ENCODE measurements at places on chromosomes 11 and 22.

- no peak for DNase-seq
Measured at GRCh38 chr11:83725269-83725560, 439.0 kb upstream of the CCDC90B start.

GRCh38 chr11:113198972-113199661, 115.3 kb upstream of the TTC12 start:
- no peak for DNase-seq

GRCh38 chr22:30396871-30397655, at the start of gene SEC14L2:
TSS of gene SEC14L2 (plus strand) at chr22:30397018. CDS start at chr22:30397117, 99 bp downstream.
- peak; percentile 83 for DNase-seq

DNA sequence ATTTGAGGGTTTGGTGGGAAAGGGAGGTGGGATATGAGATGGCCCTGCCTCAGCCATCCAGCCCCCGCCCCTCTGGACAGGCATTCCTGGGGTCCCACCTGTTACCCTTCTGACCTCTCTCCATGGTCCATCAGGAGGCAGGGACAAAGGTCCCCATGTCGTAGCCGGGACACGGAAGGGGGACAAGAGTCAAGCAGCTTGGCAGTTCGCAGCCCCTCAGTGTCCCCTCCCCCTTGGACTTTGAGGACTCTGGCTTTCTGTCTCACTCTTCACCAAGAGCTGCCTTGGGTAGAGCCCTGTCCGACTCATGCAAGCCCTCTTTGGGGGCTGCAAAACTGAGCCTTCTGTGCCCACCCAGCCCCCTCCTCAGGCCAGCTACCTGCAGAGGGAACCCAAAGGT, 30.2 kb downstream of the TRIM29 start:
- no peak for DNase-seq

DNA sequence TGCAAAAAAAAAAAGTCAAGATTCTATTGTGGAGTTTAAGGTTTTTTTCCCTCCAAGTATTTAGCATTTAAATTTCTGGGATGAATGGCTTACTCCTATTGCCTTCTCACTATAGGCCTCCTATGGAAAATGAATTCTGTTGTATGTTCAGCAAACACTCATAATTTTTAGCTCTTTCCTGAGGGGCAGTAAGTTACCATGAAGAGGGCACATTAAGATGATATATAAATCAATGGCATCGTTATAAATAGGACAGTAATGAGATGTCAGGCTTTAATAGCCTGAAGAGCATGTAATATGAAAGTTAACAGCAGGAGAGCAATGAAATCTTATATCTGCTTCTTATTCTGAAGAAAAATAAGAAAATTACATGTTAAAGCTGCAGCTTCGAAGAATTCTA, 32.9 kb downstream of the C11orf87 start:
- DNase-seq, result no peak

DNA sequence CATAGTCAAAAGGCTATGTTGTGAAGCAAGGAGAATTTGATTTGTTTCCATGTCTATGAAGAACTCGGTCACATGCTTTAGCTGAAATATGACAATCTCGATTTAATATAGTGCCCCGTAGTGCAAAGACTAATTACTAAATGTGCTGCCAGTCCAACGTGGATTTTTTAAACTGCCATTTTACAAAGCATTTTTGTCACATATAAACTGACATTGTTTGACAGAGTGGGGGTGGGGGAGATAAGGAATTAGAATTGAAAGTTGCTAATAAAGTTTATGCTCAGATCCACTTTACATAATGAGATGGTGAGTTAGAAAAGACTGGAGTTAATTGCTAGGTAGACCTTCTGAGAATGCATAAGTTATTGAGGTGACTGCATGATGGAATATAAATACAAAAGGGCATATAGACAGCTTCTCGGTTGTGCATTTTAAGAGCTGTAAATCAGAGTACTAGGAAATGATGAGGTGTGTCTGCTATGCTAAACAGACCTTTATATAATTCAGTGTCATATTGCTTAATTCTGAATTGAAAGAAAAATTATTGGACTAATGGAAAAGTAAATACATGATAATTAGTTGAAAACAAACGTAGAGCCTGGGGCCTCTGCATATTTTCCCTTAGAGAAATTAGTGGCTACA, 158.9 kb upstream of the MTNR1B start:
- DNase-seq, result no peak

GRCh38 chr22:47691152-47691895, 928.9 kb downstream of the TBC1D22A start:
- DNase-seq, result no peak

- no peak for DNase-seq
Measured at GRCh38 chr11:114215871-114216795, 80.1 kb upstream of the NNMT start.

GRCh38 chr22:47786650-47787290, 1024.3 kb downstream of the TBC1D22A start:
- DNase-seq, result no peak

- DNase-seq, result peak; percentile 78
Measured at GRCh38 chr22:35539910-35540594, 579 bp upstream of the RASD2 start.

- no peak for DNase-seq
Measured at GRCh38 chr22:37906364-37907008, 389 bp downstream of the MICALL1 start.

DNA sequence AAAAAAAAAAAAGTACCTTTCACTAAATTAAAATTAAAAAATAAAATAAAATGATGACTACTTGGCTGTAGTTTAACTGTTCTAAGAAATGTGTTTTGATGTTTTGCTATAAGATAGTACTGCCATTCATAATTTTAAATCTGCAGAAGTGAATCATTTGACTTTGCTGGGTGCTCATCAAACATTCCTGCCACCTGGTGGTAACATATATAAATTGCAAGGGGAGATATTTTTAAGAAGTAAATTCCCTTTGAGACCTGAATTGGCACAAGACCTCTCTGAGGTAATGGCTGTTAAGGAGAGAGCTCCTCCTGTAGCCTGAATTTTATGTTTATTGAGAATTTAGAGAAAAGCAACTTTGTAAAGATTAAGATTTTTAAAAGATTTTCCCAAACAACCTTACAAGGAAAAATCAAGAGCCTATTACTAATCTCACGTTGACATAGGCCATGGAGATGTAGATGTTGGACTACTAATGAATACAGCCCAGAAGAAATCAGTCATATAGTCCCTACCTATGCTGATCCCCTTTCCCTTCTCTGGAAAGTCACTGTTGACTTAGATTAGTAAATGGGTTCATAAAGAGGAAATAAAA, 11.9 kb upstream of the NARS2 start:
- no peak for DNase-seq

DNA sequence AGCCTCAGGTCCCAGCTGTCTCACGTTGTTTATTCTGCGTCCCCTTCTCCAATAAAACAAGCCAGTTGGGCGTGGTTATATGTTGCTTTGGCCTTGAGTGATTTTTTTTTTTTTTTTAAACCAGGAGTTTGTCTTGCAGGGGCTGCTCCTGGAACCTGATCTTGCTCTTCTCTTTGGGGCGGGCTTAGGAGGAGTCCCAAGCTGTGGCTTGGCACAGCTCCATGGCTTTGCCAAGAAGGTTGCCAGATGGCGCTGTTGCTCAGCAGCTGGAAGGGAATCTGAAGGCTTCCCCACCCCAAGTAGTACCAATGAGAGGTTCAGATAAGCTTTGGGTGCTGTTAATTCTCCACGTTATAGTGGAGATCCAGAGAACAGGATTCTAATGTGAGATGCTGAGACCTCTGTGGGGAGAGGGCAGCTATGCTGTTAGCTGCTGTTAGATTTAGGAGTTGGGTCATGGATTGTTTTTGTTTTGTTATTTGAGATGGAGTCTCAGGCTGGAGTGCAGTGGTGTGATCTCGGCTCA, 2.0 kb upstream of the FERMT3 start:
- DNase-seq, result peak; percentile 92

DNA sequence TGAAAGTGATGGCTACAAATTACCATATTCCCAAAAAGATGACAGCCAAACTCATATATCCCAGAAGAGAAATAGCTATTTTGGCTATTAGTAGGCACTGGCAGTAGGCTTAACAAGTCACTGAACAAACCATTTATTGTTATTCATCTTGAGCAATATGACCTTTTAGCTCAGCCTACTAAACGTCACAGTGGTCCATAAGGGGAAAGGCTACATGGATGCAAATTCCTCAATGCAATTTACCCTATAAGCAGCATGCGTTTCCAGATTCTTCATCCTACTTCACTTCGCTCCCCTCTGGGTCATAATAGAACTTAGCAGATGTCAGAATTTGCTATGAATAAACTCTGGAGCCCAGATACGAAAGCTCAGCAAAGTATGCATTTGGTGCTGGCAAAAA, 114.0 kb downstream of the SIK3 start:
- DNase-seq, result no peak

DNA sequence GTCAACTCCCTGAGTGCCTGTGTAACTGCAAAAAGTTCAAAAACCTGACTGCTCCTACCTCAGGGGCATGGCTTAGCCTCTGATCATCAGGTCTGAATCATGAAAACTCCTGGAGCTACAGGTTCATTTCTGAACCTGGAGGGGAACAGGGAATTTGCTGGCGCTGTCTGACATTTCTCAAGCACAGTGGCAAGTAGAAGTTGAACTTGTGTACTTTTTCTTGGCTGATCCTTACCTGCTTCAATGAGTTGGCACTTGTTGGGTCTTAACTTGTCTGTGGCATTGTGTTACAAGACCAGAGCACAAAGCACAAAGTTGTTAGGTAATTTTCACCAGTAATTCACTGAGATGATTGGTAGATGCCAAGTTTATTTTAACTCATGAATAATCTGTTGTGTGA, 3.3 kb downstream of the TMEM109 start:
- no peak for DNase-seq

GRCh38 chr22:45603619-45604018, 68.0 kb upstream of the ATXN10 start:
- DNase-seq, result peak; percentile 7

GRCh38 chr22:30198921-30199320, 47.6 kb downstream of the LIF start:
- no peak for DNase-seq

GRCh38 chr22:17733466-17733865, 40.8 kb downstream of the BID start:
- DNase-seq, result no peak

GRCh38 chr11:110971140-110971539, 258.9 kb upstream of the ARHGAP20 start:
- no peak for DNase-seq

DNA sequence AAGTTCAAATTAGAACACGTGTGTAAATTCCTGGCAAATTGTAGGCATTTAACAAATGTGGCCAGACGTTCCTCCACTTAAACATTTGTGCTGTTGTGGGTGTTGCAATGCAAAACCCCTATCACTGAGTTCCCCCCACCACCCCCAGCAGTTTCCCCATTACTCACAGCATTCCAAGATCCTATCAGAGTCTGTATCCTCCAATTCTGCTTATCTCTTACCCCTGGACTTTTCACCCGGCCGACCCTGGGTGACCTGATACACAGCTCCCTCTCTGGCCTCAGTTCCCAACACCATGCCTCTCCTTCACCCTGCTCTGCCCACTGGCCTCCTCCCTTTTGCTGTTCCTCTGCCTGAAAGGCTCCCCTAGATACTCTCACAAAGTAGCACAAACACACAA, 31.4 kb upstream of the AQP11 start:
- no peak for DNase-seq

- DNase-seq, result no peak
Measured at GRCh38 chr11:120268686-120269085, 28.7 kb downstream of the POU2F3 start.

DNA sequence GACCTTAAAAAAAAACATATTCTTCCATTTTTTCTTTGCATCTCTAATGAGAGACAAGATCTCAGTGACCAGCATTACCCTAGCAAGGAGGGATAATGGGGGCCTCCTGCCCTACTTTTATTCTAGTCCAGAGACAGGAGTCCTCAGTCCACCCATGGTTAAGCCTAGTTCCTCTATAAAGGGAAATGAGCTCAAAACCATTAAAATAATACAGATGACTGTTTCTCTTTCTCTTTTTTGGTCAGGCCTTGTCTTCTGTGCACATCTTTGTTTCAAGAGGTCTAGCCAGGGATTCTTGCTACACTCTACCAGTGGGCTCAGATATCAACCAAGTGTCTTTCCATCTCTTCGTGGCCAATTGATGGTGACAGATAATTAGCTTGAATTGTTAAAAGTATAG, 73.1 kb downstream of the MPPED2 start:
- DNase-seq, result no peak

DNA sequence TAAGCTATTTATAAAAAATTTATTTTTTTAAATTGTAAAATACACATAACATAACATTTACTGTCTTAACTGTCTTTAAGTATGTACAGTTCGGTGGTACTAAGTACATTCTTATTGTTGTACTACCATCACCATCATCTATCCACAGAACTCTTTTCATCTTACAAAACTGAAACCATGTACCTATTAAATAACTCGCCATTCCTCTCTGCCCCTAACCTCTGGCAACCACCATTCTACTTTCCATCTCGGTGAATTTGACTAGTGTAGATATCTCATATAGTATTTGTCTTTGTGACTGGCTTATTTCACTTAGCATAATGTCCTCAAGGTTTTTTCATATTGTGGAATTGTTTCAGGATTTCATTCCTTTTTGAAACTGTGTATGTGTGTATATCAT, 22.6 kb downstream of the USP47 start:
- no peak for DNase-seq

DNA sequence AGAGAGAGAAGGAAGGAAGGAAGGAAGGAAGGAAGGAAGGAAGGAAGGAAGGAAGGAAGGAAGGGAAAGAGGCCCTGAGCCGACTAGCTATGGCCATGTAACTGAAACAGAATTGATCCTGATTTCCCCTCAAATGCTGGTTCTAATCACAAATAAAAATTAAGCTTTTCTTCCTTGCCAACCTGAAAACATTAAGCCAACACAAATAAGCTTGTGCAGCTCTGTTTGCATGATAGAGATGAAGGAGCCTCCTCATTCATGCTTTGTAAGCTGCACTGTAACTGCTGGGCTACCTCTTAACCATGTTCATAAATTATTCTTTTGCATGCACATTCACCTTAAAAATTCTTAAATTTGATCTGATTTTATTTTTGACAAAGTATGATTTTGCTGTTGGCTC, 27.7 kb upstream of the APOL5 start:
- DNase-seq, result no peak

GRCh38 chr11:3043315-3043871, 13.8 kb downstream of the CARS1 start:
- peak; percentile 88 for DNase-seq

DNA sequence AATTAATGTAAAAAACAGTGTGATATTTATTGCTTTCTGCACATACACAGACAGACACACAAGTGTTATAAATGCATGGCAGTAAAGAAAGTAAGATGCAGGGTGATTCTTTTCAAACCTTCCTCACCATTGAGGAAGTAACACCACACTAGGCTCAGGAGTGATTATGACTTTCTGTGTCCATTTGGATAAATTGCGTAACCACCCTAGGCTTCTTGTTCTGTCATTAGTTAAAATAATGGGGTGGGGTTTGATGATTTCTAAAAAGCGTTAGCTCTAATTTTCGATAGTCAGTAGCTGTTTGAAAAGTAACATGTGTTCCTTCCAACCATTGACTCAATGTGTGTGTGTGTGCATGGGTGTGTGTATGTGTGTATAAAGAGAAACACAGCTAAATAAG, 1080.2 kb downstream of the NTM start:
- DNase-seq, result no peak

- no peak for DNase-seq
Measured at GRCh38 chr11:29019960-29020683, 911.9 kb downstream of the METTL15 start.

GRCh38 chr22:48404801-48405447, 1422.7 kb downstream of the BRD1 start:
- DNase-seq, result no peak
